ENCODE measurements at places on chromosomes 3 and 15.

DNA sequence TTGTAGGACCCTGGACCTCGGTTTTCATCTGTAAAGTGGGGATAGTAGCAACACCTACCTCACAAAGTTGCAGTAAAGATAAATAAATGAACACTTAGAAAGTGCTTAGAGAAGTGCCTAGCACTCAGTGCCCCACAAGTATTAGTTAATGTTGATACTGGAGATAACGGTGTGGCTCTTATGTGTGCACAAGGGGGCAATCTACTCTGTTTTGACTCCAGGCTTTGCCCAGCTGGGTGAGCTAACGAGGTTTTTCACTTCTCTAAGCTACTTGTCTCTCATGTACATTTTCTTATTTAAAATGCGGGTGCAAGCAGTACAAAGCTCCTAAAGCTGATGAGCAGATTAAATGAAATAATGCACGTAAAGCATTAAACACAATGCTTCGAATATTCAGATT is 193.5 kb upstream of the ICE2 start:
- DNase-seq, result no peak

- DNase-seq, result no peak
Observed at GRCh38 chr3:65251375-65251774, 563.6 kb upstream of the ADAMTS9 start.

- no peak for DNase-seq
Observed at GRCh38 chr3:190064659-190065058, 56.0 kb downstream of the P3H2 start.

DNA sequence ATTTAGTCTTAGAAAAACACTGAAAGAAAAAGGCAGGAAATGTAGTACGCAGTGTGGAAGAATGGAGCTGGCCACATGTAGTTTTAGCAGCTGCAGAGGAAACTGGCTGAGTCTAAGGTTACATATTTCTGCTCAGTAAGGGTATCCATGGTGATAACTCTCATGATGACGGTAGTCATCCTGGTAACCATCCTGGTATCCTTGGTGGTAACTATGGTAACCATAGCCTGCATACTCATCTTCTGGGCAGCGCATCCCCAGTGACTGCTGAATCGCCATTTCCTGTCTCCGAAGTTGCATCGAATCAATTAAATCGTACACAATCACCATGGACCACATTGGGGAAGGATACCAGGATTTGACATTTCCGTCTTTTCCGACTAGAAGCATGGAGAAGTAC is 35.7 kb downstream of the CCDC80 start:
- no peak for DNase-seq

DNA sequence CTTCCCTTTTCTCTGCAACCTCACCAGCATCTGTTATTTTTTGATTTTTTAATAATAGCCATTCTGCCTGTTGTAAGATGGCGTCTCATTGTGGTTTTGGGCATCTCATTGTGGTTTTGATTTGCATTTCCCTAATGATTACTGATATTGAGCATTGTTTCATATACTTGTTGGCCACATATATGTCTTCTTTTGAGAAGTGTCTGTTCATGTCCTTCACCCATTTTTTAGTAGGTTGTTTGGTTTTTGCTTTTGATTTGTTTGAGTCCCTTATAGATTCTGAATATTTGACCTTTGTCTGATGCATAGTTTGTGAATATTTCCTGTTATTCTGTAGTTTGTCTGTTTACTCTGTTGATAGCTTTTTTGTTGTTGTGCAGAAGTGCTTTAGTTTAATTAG is 312.2 kb upstream of the TBC1D5 start:
- DNase-seq, result no peak

GRCh38 chr15:45795440-45796069 is 160.7 kb downstream of the SQOR start:
- DNase-seq, result no peak

- no peak for DNase-seq
Observed at GRCh38 chr3:117600112-117600511, 890.5 kb downstream of the TUSC7 start.

DNA sequence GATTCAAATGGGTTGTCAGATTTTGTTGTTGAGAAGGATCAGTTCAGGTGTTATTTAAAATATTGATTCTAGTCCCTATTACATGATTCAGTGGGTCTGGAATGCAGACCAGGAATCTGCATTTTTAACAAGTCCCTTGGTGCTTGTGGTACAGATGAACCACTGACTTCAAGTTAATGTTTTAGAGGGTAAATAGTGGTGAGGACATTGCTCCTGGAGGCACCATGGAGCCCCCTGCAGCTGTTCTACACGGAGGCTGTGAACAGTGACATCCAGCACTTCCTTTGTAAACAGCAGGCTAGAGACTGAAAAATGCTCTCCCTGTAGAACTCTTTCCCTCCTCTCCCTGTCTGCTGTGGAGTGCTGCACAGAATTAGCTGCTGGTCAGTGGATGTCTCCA is 4.8 kb upstream of the FSIP1 start:
- DNase-seq, result no peak
